ENCODE measurements at places on chromosomes 3 and 15. TPM values are rescaled to one million over a fixed set of nuclear protein-coding genes. Genes with fewer than 3 reads are reported as not detected.
A peak's percentile ranks its signal among the peaks of the same experiment; 100 is the strongest.

SERPINI1 gene
- 2.6 TPM for total RNA-seq

CD200R1 gene
- under 0.01 TPM for total RNA-seq

GATA2 gene
- 26.7 TPM for total RNA-seq

CTXN2 gene
- not detected for total RNA-seq

ENTPD3 gene
- not detected for total RNA-seq

ESYT3 gene
- under 0.01 TPM for total RNA-seq

- no peak for DNase-seq
These were observed 26.8 kb upstream of the GP9 start for GRCh38 chr3:129033633-129034321.

GRCh38 chr3:197505796-197506548 is 49.8 kb downstream of the BDH1 start:
- no peak for DNase-seq

GRCh38 chr3:185934767-185935464 is 2.9 kb downstream of the TRA2B start:
- DNase-seq, result peak; percentile 59

GRCh38 chr3:149401212-149401925 is 23.9 kb upstream of the TM4SF1 start:
- DNase-seq, result peak; percentile 82

GRCh38 chr15:60651734-60652141 is 172.8 kb upstream of the ICE2 start:
- DNase-seq, result no peak

DNA sequence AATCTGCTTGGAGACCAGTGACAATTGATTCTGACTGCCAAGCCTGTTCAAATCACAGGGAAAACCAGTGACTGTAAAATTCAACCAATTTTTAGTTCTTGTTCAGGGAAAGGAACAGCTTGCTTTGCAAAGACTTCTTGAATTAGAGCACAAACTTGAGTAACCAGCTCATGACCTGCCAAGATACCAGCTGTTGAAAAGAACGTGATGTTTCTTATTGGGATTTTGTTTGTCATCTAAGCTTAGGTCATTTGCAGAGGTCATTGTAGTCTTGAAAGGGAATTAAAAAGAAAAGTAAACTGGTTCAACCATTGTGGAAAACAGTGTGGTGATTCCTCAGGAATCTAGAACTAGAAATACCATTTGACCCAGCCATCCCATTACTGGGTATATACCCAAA is 428.2 kb downstream of the GRM7 start:
- no peak for DNase-seq

DNA sequence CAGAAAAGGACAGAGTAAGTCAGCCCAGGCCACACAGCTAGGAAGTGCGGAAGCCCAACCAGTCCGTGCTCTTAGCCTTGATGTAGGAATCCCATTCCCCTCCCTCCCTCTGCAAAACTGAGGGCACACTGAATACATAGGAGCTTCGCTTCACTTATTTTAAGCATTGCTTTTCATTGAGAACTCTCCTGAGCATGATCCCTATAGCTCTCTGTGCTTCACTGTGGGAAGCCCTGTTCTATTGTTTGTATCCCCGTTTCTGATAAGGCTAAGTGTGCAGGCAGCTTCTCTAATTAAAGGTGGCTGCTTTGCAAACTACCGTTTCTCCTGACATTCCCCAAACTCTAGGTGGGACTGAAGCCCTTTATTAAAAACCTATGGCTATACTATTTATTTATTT is 29.9 kb downstream of the IL5RA start:
- DNase-seq, result no peak

DNA sequence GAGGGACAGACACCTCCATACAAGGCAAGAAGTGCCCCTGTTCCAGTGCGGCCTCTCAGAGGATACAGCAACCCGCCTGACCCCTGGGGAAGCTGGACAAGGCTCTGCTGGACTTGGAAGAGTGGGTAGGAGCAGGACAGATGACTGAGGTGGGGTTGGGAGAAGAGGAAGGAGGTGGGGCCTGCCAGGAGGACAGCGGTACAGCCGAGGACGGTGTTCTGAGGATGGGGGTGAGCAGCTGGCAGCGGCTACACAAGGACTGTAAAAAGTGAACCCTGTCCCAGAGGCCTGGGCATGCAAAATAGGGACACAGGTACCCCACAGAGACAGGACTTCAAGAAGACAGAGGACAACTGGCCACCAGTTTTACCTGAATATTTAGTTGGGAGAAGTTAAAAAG is 23.5 kb upstream of the ELP6 start:
- DNase-seq, result no peak

GRCh38 chr3:55128225-55128823 is 200.5 kb upstream of the LRTM1 start:
- peak; percentile 92 for DNase-seq

GRCh38 chr3:14536837-14537589 is 3.1 kb downstream of the GRIP2 start:
- peak; percentile 3 for DNase-seq

- DNase-seq, result peak; percentile 69
These were observed 42.2 kb downstream of the TBC1D2B start for GRCh38 chr15:78035321-78035751.

GRCh38 chr15:32651229-32651837 is 9.8 kb downstream of the SCG5 start:
- DNase-seq, result peak; percentile 60

GRCh38 chr3:63344661-63345060 is 66.6 kb downstream of the SYNPR start:
- no peak for DNase-seq

GRCh38 chr3:113275929-113276750 is 64.8 kb downstream of the BOC start:
- peak; percentile 51 for DNase-seq

- no peak for DNase-seq
These were observed 39.8 kb downstream of the SEMA3G start for GRCh38 chr3:52405066-52405465.

GRCh38 chr15:78991879-78992278 is 47.0 kb upstream of the CTSH start:
- no peak for DNase-seq

- DNase-seq, result no peak
These were observed 69.8 kb downstream of the SH3GL3 start for GRCh38 chr15:83516935-83517334.

DNA sequence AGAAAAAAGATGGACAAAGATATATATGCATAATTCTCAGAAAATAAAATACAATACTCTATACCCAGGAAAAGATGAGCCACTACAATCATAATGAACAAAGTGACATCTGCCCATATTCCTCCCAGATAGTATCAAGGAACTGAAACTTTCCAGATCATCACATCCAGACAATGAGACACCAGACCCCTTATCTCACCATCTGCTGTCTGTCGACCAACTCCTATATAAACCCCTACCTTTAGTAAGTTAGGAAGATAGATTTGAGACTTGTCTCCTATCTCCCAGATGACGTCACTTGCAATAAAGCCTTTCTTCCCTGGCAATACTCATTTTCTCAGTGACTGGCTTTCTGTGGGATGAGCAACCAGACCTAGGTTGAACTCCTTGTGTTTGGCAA is 1071.6 kb downstream of the PLOD2 start:
- no peak for DNase-seq

- no peak for DNase-seq
These were observed 41.9 kb downstream of the MRPS25 start for GRCh38 chr3:15023249-15023648.

- peak; percentile 48 for DNase-seq
These were observed 12.4 kb downstream of the GLYCTK start for GRCh38 chr3:52299879-52300611.
